Natural killer cell treated with Interleukin-12 subunit alpha and Interleukin-12 subunit beta and Interleukin-15 and Interleukin-18, amount 100 ng/mL, for 72 hours (primary cell): ENCODE measurements at places on chromosomes 2 and 18. TPM values are rescaled to one million over a fixed set of nuclear protein-coding genes. Genes with fewer than 3 reads are reported as not detected.

DHRS9 gene
- total RNA-seq: not detected

LRRC30 gene
- not detected for total RNA-seq

DNA sequence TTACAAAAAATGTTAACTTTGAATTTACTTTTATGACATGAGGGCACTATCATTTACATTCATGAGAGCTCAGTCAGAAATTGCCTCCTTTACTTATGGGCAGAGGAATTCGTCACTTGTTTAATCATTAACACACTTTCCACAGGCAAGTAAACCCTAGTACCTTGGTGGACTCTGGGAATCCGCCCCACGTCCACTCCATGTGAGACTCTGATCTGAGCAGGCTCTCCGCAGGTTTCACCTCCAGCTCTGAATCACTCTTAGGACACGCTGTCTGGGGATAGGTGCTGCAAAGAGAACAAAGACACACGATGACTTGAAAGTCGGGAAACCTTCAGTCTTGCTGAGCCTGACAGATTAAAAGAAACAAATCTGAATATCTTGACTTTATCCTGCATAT lies 73.6 kb downstream of the LPIN2 start:
- no peak for DNase-seq

CIB4 gene
- total RNA-seq: not detected

DNA sequence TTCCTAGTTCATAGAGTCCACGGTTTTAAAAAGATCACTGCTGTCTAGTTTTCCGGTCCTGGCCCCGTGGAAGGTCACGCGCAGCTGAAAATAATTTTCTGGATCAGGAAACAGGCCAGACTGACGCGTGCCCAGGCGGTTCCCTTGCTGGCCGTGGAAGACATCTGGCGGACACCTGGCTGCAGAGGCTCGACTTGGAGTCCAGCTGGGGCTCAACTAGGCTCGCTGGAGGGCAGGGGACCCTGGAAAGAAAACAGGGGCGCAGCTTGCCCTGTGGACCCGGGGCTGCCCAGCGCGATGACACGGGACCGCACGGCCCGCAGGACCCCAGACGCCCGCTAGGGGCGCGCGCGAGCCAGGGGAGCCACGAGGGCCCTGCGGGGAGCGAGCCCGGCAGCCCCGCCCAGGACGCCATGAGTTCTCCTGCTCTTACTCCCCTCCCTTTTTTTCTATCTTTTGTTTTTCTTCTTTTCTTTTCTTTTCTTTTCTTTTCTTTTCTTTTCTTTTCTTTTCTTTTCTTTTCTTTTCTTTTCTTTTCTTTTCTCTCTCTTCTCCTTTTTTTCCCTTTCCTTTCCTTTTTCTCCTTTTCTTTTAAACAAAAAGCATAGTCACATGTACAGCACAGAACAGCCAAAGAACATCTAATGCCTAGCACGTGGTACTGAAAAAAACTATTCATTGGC lies 43.2 kb upstream of the UBE2F start:
- DNase-seq: peak; percentile 86

ICA1L gene
- total RNA-seq: 5.2 TPM

- no peak for DNase-seq
Observed at GRCh38 chr2:136049011-136049742, 63.8 kb upstream of the DARS1 start.

GRCh38 chr2:143600116-143600515 lies 470.9 kb downstream of the ARHGAP15 start:
- no peak for DNase-seq
